Stimulated activated CD4-positive, alpha-beta T cell treated with anti-CD3 and anti-CD28 coated beads, Interleukin-1b, Interleukin-23, amount 100 ng/mL, for 48 hours (primary cell): ENCODE measurements at places on chromosomes 5 and 9.

DNA sequence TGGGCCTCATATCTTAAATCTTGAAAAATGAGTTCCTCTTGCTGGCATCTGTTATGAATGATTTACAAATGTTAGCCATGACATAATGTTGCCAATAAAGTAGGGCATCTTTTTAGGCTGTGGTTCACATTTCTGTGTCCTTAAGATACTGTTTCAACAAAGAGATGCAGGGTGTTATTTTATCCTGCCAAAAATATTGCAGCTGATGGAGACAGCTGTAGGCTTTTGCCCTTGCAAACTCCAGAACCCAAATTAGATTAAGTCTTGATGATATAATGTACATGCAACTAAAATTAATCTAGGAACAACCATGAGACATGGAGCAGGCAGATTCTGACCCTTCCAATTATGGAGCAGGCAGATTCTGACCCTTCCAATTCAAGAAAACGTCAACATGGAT, 228.2 kb upstream of the GRIN3A start:
- no peak for DNase-seq

DNA sequence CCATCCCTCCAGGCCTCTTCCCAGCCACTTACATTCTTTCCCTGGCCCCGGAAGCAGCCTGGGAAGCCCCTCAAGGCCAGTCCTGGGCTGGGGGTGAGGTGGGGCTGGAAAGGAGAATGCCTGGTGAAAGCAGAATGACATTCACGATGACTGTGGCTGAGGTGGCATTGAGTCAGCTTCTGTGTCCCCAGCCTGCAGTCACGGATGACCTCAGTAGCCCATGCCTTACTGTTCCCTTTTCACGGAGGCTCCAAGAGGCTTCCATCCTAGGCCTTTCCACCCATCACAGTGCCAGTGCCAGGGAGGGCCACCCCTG, 2.7 kb downstream of the PRDM12 start:
- DNase-seq: no peak

- DNase-seq: no peak
Observed at GRCh38 chr5:117332341-117332740, 757.7 kb upstream of the SEMA6A start.

GRCh38 chr9:115651461-115651860, 502.1 kb upstream of the PAPPA start:
- DNase-seq: no peak

DNA sequence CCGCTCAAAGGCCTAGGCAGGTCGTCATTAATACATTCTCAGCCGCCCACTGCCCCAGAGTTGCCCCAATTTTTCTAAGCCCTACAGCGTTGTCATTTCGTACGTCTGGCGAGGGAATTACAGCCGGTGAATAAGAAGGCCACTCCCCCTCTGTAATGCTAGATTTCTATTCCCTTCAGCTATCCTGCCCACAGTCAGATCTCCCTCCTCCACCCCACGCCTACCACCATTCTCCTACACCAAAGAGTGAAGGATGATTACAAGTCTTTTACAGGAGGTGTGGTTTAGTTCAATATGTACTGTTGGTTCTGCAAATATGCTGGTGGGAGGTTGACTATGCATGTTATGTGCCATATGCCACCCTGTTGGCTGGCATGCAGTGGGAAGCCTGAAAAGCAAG, 83.7 kb upstream of the SMIM15 start:
- DNase-seq: no peak

DNA sequence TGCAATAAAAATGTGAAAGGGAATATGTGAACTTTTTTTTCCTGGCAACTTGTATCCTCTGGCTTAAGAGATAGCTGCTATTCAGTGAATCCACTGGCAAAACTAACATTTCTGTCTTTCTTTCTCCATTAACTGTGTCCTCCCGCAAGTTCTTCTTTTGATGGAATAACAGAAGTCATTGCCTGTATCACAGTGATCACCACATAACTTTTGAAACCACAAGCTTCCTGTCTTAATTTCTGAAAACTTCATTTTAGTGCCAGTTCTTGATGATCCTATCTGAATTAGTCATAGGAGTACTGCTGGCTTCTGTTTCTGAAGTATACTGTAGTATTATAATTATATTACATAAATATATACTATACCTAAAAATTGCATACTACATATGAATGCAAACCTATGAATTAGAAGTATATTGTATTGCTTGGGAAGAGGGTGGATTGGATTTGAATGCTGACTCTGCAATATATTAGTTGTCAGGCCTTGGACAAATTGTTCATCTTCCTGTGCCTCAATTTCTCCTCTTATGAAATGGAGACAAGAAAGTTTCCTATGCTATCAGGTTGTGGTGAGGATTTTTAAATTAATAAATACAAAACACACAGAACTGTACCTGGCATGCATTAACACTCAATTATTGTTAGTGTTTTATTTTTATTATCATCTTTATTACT, 441.6 kb downstream of the CETN3 start:
- DNase-seq: no peak
